KBM-7 (cell line): ENCODE measurements at places on chromosomes 12 and 14.

DNA sequence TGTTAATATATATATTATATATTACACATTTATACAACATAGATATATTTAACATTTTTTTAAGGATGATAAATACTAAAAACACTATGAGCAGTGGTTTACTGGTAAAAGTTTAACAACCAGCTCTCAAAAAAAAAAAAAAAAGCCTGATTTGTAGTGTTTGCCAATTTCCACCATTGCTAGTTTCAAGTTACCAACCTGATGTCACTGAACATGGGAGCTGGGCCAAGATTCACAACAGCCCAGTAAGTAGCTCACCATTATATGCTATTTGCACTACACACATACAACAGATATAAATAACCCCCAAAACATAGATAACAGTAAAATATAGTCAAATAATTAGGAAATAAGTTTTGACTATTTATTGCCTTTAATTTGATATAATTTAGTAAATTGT lies 28.9 kb upstream of the TMX1 start:
- DNase-seq = no peak

DNA sequence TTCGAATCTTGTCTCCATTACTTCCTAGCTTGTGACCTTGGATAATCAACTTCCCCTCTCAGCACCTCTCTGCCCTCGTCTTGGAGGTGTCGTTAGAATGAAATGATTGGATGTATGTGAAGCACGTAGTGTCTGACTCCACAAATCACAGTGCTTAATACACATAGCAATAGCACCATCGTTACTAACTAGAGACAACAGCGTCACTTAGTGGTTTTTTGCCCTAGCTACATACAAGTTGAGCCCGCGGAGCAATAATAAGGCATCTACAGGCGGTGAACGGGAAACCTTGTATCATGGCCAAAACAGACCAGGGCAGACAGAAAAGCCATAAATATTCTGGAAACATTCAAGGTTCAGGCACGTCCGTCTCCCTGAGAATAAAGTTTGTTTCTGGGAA lies 154.9 kb downstream of the ASCL4 start:
- peak; percentile 55 for DNase-seq

- no peak for DNase-seq
Measured at GRCh38 chr12:117441751-117442150, 80.3 kb upstream of the NOS1 start.

- no peak for DNase-seq
Measured at GRCh38 chr12:100391856-100392255, 35.0 kb downstream of the SLC17A8 start.

DNA sequence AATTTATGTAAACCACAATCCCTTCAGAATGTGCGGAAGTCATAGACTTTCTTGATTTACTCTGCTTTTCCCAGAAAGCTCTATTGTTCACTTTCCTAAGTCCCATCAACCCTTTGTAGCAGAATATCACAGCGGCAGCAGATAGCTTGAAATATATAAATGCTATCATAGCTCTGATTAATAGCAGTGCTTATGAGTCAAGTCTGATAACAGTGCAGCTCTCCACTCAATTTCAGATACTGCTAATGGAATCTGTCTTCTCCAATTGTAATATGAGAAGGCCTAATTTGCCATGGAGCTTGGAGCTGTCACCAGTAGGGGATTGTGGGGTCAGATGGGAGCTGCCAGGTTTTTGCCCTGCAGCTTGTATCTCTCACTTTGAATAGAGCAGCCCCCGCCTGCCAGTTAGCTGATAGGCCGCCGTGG lies 10.9 kb downstream of the TMEM260 start:
- no peak for DNase-seq

GRCh38 chr14:95258754-95259593 lies 60.7 kb downstream of the CLMN start:
- no peak for DNase-seq

DNA sequence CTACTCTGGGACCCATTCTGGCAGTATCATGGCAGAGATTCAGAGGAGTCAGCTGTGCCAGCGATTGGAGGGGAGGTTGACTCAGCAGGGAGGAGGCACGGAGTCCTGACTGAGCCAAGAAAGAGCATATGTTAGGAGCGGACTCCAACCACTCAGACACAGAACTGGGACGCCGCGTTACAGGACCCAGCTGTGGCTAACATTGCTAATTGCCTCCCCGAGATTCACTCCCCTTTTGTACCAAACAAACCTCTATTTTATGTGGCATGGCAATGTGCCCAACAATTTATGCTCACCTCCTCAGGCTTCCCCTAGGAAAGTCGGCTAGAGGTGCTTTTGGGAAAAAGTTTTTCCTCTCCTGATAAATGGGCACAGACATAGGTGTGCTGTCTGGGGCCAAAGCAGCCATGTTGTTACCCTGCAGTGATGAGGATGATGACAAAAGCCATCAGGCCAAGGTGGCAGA lies 15.2 kb upstream of the CLIP1 start:
- DNase-seq = no peak

DNA sequence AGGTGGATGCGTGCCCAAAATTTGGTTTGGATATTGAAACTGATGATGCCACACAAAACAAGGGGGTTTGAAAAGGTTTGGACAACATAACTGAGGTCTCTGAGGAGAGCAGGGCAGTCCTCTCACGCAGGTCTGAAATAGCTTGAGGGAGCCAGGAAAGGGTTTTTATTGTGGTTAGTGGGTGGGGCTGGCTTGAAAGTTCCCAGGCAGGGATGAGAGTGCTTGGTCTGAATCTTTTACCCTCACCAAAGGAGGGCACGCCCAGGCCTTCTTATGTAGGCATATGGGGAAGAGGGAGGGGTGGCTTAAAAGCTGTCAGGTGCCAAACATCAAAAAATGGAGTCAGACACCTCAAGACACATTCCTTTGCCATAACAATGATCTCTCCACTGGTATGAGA lies 493.1 kb upstream of the CCDC196 start:
- DNase-seq = no peak

GRCh38 chr12:88056571-88056970 lies 27.4 kb upstream of the C12orf50 start:
- DNase-seq = no peak

- DNase-seq = no peak
Measured at GRCh38 chr12:133172491-133172890, 8.8 kb upstream of the ZNF268 start.

DNA sequence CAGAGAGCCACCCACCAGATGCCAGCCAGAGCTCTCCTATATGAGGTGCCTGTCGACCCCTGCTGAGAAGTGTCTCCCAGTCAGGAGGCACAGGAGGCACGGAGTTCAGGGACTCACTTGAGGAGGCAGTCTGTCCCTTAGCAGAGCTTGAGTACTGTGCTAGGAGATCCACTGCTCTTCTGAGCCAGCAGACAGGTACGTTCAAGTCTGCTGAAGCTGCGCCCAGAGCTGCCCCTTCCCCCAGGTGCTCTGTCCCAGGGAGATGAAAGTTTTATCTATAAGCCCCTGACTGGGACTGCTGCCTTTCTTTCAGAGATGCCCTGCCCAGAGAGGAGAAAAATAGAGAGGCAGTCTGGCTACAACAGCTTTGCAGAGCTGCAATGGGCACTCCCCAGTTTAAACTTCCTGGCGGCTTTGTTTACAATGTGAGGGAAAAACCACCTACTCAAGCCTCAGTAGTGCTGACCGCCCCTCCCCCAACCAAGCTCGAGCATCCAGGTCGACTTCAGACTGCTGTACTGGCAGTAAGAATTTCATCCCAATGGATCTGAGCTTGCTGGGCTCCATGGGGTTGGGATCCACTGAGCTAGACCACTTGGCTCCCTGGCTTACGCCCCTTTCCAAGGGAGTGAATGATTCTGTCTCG lies 146.7 kb upstream of the USP15 start:
- no peak for DNase-seq

- DNase-seq = no peak
Measured at GRCh38 chr12:20101046-20101445, 267.3 kb upstream of the PDE3A start.

- DNase-seq = peak; percentile 64
Measured at GRCh38 chr12:132327336-132328171, 1.8 kb downstream of the GALNT9 start.

DNA sequence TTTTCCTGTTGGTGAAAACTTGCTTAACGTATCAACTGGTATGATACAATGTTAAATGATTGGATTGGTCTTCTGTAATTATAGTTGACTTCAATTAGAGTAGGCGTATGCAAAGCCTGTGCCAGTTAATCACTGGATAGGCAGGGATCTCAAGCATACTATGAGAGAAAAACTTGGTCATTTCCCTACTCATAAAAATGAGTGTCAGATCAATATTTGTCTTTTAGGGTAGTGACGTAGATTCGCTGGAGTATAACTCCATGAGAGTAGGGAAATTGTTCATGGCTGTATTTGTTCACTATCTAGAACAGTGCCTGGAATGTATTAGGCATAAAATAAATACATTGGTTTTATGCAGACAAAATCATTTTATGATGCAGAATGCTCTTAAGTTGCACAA lies 28.6 kb downstream of the NAA30 start:
- no peak for DNase-seq

DNA sequence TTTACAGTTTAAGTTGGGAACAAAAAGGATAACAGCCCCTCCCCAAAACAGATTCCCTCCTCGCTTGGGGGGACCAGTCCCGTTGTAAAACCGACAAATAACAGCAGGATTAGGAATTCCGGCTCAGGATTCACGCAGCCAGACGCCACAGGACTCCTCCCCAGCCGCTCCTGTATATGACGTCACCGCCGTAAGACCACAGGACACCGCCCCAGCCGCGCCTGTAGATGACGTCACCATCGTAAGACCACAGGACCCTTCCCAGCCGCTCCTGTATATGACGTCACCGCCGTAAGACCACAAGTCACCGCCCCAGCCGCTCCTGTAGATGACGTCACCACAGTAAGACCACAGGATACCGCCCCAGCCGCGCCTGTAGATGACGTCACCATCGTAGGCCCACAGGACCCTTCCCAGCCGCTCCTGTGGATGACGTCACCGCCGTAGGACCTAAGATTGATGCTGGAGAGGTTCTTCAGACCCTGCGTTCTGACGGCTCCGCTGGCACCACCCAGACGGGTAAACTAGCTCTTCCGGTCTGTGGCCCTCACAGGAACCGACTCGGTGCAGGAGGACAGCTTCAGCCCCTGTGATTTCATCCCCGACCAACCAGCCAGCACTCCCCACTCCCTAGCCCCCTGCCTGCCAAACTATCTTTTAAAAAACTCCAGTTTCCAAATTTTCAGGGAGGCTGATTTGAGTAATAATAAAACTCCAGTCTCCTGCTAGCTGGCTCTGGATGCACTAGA lies 43.9 kb upstream of the FBRSL1 start:
- no peak for DNase-seq

DNA sequence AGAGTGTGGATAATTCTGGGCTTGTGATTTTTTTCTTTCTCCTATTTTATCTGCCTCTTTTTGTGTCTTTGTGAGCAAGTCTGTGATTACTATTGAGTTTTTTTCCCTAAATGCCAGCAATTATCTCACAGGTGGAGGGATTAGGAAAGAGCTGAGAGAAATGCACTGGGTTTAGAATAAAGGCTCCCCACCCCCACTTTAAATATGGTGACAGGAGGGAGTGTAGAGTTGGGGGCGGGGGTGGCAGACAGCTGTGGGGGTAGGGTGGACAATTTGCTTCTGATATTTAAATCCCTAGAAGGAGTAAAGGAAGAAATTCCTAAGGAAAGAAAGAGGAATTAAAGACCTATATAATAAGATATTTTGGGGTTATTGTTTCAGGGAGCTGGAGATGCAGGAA lies 145.9 kb downstream of the NRXN3 start:
- DNase-seq = no peak

GRCh38 chr14:19743256-19743655 lies at the start of gene OR4Q3:
OR4Q3 (plus strand) TSS chr14:19743571.
- no peak for DNase-seq

DNA sequence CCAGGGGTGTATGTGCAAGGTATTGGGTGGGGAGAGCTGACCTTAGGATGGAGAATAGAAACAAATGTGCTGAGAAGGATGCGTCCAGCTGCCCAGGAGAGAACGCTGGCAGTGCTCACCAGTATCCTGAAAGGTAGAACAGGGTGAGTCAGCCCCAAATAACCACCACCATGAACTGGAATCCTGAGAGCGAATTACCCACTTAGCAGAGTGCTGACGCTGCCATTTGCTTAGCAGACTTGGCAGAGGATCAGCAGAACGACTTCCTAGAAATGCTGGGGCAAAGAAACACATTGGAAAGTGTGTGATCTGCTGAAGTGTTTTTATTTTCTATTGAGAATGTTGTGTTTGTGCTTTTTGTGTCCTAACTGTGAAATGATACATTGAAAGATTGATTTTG lies 213.6 kb downstream of the ADGRD1 start:
- DNase-seq = no peak

DNA sequence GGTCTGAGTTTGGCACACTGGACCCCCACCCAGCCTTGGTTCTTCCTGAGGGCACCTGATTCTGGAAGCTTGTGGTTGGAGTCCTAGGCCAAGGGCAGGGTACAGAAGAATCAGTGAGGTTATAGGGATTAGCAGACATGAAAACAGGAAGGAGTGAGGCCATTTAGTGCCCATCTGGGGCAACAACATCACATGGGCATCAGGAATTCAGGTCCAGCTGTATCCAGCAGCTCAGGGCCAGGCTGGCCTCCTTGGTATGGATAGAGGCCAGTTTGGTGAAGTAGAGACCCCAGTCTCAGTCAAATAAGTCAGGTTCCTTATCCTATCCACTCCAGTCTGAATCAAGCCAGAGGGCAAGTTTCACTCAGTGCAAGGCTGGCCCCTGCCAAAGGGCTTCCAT lies 36.2 kb downstream of the RASAL1 start:
- DNase-seq = no peak

DNA sequence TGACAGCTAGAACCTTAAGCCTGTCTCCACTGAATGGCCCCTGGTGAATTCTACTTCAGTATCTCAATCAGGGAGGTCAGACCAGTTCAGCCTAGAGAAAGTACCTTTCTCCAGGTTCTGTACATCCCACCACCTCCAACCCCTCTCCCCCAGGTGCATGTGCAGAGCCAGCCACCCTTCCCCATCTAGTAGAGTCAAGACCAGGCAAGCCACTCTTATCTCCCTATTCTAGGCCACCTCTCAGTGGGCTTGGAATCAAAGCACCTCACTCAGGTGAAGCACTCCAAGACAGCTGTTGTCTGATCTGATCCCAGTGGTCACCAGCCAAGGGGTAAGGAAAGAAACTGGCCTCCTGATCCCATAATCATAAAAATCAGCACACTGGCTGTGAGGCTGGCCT lies 340.9 kb downstream of the BCL11B start:
- no peak for DNase-seq

DNA sequence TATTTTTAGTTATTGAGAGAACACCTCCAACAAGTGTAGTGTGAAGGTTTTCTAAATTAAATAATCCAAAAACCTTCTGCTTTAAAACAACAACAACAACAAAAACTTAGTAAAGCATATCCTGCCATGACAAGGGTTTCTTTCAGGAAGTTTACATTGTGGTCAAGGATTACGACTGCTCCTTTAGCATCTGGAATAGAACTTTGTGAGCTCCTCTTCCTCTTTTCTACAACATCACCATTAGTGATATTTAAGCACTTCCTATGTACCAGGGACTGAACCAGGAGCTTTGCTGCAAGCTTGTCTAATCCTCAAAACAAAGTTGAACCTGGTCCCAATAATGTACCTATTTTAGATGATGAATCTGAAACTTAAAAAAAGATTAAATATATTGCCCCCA lies 315.4 kb upstream of the KITLG start:
- DNase-seq = peak; percentile 76

GRCh38 chr12:91176915-91177314 lies 5.7 kb downstream of the DCN start:
- DNase-seq = no peak
